DMS 273 treated with DMSO at 0.1 percent for 48 hours (cell line): ENCODE measurements at places on chromosomes 16 and 17.

GRCh38 chr17:57954397-57955182 is 622 bp downstream of the CUEDC1 start:
- no peak for DNase-seq

GRCh38 chr17:83075270-83075880 is 4.0 kb upstream of the METRNL start:
- no peak for DNase-seq

DNA sequence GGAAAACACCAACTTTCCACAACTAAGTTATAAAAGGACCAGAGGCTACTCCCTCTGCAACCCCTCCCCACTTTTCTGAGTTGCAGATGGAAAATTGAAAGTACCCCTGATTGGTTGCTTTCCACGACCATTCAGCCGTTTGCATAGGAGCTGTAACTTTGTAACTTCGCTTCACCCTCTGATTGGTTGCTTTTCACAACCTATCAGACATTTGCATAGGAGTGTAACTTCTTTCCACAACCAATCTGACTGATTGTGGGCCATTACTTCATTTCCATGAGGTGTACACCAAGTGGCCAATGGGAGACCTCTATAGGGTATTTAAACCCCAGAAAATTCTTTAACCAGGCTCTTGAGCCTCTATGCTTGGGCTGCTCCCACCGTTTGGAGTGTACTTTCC is 644.1 kb downstream of the WWOX start:
- DNase-seq = no peak

- no peak for DNase-seq
Observed at GRCh38 chr16:65782611-65783600, 583.6 kb upstream of the CDH5 start.

DNA sequence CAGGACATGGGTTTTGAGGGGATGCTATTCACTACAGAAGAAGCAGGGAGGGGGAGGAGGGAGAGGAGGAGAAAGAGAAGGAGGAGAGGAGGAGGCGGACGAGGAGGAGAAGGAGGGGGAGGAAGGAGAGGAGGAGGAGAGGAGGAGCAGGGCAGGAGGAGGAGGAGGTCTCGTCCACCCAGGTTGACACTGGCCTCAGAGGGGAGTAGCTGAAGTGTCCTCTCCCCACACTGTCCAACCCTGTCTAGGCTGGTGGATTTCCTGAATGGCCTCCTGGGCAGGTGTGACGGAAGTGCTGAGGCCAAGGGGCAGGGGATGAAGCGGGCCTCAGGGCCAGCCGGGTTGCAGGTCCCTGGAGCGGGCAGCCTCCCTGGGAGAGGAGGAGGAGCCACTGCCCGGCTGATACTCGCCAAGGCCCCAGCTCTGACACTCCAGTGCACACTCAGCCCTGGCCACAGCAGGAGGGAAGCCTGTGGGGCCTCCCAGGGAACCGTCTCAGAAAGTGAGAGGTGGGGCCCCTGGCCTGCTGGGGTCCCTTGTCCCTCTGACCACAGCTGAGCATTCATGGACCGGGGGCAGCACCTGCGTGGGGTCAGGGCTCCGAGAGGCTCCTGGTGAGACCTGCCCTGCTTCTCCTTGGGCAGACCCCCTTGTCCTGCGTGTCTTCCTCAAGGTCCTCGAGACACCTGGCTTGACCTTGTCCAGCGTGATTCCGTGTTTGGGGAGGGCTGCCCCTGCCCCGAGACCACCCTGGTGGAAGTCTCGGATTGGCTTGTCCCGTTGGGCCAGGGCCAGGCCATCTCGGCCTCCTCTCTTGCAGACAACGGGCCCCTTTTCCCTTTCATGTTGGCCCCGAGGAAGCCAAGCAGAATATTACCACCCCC is 200.6 kb upstream of the CIBAR2 start:
- no peak for DNase-seq
